Gastroesophageal sphincter (tissue), 4 donors: ENCODE measurements at places on chromosomes 2 and 18.

GRCh38 chr2:94985636-94986035 lies 39.9 kb upstream of the MAL start:
- ATAC-seq, result no peak

GRCh38 chr18:1006965-1007364 lies 102.3 kb downstream of the ADCYAP1 start:
- ATAC-seq, result no peak

GRCh38 chr2:168889635-168890005 lies 610 bp downstream of the SPC25 start:
- ATAC-seq, result no peak

- peak; percentile 65 for ATAC-seq
Measured at GRCh38 chr2:55965966-55966365, 42.4 kb upstream of the EFEMP1 start.

DNA sequence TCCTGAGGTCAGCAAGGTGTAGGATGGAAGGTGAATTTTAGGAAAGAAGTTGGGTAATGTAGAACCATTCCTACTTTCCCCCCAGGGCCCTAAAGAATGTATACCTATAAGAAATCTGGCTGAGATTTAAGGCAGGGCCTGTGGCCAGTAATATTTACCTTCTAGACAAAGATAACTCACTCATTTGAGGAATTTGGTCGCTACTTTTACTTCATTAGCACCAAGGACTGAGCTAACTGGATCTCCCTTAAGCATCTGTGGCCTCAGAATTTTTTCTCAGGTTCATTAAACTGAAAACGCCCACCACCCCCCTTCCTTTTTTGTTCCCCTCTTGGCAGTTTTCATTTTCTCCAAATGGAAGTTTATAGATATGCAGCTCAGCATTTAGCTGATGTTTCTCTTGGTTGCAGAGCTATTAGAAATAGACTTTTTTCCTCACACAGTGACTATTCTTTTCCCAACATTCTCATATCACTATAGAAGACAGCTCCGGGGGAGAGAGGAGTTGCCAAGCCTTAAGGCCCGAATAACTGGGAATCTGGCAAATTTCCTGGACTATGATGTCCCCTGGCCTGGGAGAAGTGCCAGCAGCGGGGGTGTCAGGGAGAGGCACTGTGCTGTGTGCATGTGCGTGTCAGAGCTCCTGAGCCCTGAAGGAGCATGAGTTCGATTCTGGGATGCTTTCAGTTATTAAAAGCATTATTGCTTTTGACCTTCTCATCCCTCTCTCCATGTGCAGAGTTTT lies 310.9 kb downstream of the PRKCE start:
- ATAC-seq, result no peak

DNA sequence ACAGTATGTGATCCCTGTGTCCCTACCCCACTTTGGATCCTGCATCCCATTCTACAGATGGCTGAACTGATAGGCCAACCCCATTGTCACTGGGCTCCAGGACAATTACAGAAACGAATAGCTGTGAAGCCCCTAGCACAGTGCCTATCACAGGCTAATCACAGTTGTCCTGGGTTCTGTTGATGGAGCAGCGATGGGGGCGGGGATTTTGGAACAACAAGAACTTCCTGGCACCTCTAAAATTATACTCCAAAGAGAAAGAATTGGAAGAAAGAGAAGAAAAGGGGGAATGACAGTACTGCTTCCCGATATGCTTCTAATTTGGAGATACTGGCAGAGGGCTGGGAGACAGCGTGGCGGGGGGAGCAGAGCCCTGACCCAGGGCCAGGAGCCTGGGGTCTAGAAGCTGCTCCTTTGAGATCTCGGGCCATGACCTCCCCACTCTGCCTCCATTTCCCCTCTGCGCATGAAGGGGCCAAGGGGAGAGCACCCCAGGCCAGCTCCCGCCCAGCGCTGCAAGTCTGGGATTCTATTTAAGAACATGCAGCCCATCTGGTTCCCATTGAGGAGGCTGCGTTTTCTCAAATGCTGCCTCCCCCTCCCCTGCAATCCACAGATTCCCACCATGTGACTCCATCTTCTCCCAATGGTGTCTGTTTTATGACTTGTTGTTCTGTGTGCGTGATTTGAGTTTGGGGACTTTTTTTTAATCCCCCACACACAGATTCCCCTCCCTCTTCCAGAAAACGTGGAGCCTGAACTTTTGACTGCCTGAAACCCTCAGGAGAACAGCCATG lies 202.7 kb downstream of the CYP26B1 start:
- no peak for ATAC-seq

- no peak for ATAC-seq
Measured at GRCh38 chr2:120929829-120930228, 194.2 kb downstream of the GLI2 start.

- no peak for ATAC-seq
Measured at GRCh38 chr18:27005589-27005988, 140.1 kb upstream of the AQP4 start.

GRCh38 chr2:178429336-178429735 lies 21.6 kb downstream of the PRKRA start:
- ATAC-seq, result no peak

DNA sequence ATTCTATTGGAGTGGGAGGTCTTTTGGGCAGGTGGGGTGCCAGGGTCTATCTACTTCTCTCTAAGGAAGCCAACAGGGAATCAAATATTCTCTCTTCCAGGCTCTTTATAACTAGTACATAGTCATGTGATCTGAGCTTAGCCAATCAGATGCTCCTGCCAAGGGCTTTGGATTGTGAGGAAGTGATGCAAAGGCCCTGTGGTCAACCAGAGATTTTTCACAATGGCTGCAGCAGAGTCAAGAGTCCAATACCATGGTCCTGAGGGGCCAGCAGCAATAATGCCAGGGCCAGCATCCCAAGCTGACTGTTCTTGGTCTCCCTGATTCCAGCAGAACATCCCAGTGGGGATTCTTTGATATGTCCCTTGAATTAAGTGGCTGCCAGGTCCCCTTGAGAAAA lies 8.4 kb upstream of the C2orf72 start:
- no peak for ATAC-seq

- ATAC-seq, result no peak
Measured at GRCh38 chr2:79179036-79179435, 19.5 kb upstream of the REG3A start.

DNA sequence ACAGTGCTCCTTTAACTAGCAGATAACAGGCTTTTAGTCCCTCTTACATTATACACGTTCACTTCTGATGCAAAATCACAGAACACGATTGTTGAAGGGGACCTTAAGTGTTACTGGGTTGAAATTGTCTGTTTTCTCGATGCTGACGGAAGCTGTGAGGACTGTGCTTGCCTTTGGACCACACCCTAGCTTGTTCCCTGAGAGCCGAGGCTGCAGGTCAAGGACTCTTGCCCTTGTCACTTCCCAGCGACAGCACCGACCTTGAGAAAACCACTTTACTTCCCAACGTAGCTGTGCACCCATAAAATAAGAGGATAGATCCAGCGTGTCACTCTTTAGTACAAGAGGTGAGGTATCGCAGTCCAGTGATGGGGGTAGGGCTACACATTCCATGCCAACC lies 701.0 kb downstream of the DCDC2C start:
- ATAC-seq, result no peak

GRCh38 chr18:67010919-67011318 lies 407.0 kb upstream of the CDH19 start:
- ATAC-seq, result no peak

GRCh38 chr2:237236188-237236587 lies 150.5 kb downstream of the COPS8 start:
- no peak for ATAC-seq

DNA sequence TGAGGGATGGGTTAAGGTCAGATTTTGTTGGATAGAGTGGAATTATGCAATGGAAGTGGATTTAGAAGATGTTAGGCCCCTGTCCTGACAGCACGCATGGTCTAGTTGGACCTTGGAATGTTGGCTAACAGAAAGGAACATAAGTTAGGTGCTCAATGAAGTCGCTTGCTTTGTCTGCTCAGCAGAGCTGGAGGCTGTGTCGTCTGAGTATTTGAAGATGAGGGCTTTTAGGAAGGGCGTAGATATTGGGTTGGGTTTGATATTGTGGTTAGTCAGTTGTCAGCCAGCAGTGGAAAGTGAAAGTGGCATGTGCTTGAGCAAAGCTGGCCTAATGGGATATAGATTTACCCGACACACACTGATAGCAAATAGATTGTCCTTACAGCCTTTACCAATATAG lies 239.3 kb downstream of the PRKCE start:
- no peak for ATAC-seq

DNA sequence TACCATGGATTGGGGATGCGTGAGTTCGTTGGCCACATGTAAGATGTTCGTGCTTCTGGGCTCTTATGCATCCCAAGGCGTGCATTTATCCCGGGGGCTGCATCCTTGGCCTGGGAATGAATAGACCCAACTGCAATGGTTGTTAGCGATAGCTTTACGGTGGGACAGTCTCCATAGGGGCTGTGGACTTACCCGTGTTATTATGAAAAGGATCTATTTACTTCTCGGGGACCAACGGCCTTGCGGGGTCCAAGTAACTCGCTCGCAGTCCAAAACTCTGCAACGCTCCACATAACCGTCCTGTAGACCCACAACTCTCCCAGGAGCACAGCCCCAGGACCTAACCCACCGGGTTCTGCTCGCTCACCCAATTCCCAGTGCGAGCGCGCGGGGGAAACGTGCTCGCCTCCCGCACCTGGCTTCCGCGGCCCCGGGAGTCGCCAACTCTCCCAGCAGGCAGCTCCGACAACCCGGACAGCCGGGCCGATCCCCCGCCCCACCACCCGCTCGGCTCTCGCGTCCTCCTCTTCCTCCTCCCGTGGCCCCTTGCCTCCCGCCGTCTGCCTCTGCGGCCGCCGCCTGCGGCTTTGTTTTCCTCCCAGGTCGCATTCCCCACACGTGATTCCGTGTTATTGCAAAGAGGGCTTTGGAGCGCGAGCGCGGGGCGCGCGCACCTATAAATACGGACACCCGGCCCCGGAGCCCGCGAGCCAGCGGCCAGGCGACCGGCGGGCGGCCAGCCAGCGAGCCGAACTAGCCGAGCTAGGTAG lies at the start of gene CABLES1:
TSS of gene CABLES1 (plus strand) at position 706 of the 770 bp plus-strand sequence. CDS start 278 bp downstream, outside the sequence.
- peak; percentile 49 for ATAC-seq

DNA sequence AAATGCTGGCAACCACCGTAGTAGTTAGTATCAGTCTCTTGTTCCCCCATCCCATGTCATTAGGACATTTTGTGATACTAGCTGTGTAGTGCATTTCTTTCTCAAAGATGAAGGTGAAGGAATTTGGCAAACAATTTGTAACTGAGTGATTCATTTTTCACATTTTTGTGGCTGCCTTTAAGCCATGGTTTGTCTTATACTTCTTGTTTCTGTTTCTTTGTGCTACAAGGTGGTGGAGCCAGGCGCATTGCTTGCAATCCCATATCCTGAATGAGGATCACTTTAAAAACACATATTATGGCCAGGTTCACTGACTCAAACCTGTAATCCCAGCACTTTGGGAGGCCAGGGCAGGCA lies 40.6 kb downstream of the GPD2 start:
- ATAC-seq, result no peak

DNA sequence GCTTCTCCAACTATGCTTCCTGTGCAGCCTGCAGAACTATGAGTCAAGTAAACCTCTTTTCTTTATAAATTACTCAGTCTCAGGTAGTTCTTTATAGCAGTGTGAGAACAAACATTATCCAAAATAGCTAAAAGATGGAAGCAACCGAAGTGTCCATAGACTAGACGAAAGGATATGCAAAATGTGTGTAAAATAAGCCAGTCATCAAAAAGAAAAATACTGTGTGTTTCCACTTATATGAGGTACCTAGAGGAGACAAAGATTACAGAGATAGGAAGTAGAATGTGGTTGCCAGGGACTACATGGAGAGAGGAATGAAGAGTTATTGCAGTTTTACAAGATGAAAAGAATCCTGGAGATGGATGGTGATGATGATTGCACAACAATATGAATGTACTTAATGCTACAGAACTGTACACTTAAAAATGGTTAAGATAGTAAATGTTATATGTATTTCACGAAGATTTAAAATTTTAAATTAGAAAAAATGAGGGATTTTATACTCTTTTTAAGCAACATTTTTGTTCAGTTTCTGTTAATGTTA lies 99.3 kb upstream of the FN1 start:
- no peak for ATAC-seq

GRCh38 chr2:232447638-232448303 lies 8.2 kb upstream of the ALPI start:
- no peak for ATAC-seq

GRCh38 chr2:9775351-9775750 lies 67.9 kb upstream of the TAF1B start:
- ATAC-seq, result no peak

- ATAC-seq, result no peak
Measured at GRCh38 chr2:20484034-20484617, 37.3 kb downstream of the RHOB start.

DNA sequence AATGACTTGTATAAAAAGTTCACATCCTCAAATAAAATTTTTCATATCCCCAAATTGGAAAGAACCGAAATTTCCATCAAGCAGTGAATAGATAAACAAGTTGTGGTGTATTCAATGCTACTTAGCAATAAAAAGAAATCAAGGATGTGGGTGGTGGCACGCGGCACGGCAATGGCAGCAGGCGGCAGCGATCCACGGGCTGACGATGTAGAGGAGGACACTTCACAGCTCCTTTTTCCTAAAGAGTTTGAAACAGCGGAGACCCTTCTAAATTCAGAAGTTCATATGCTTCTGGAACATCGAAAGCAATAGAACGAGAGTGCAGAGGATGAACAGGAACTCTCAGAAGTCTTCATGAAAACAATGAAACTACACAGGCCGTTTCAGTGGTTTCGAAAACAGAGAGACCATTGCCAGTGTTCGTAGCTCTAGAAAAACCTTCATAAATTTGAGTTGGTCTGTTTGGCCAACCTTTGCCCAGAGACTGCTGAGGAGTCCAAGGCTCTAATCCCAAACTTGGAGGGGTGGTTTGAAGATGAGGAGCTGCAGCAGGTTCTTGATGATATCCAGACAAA lies 9.8 kb upstream of the IL36A start:
- ATAC-seq, result no peak

GRCh38 chr2:197926673-197927072 lies 122.3 kb downstream of the PLCL1 start:
- ATAC-seq, result no peak

DNA sequence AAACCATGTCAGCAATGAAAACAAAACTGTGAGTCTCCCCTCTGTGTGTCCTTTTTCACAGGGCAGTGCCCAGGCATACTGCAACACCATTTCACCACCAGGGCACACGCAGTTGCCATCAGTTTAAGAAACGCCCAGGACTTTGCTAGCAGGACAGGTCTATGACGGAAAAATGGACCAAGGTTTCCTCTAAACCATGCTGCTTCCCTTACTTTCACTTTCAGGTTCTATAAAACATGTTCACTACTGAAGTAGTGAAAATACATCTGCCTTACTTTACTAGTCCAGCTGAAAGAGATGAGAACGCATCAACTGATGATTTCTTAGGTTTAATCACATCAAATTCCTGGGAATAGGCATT lies 110.5 kb downstream of the TCF4 start:
- ATAC-seq, result peak; percentile 73
